ENCODE measurements at places on chromosomes 2 and 18.

- no peak for DNase-seq
Observed at GRCh38 chr2:80026040-80026729, 278.4 kb downstream of the LRRTM1 start.

DNA sequence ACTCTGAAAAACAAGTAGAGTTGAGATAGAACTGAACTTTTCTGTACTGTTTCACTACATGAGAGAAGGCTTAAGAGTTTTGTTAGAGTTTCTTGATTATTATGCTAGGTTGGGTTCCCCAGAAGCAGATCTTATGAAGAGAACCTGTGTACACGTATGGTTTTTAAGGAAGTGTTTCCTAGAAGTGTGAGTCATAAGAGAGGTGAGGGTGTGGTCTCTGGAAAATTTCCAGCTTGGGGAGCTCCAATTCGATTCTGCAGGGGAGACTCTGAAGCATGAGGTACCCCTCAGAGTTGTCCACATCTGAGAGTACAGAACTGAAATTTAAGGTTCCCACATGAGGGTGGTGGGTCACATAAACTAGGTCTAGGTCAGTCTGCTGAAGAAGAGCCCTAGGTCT, 83.3 kb upstream of the MAP2 start:
- no peak for DNase-seq

DNA sequence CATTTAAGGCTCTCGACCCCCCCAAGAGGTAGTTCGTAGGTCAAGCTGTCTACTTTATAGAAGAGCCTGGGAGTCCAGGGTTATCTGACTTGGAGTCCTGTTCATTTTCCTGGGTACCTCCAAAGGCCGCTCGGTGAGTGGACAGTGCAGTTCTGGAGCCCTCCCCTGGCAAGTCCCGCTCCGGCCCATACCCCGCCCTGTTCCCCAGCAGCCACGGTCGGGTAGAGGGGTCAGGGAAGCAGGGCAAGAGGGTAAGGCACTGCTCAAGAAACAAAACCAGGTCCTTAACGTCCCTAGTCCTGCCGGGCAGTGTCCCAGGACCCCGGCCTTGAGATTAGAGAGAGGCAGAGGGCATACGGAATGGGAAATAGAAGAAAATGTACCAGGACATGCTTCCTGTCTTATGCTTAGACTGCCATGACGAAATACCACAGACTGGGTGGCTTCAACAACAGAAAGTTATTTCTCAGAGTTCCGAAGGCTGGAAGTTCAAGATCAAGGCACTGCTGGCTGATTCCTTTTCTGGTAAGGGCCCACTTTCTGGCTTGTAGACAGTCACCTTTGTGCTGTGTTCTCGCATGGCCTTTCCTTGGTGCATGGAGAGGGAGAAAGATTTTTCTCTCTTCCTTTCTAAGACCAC, 5.4 kb upstream of the HPCAL1 start:
- DNase-seq = no peak

DNA sequence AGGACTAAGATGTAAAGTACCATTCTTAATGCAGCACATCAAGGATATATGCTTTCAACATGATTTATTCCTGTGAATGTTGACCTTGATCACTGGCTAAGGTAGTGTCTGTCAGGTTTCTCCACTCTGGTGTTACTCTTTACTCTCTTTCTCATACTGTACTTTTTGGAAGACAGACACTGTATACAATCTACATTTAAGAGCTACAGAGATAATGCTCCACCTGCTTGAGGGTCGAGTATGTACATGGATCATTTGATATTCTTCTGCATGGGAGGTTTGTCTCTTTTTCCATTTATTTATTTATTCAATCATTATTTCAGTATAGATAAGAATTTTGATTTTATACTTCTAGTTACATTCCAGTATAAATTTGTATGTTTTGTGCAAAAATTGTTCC, 199.5 kb upstream of the RGPD4 start:
- DNase-seq = no peak

GRCh38 chr2:143397884-143398614, 268.8 kb downstream of the ARHGAP15 start:
- DNase-seq = no peak

DNA sequence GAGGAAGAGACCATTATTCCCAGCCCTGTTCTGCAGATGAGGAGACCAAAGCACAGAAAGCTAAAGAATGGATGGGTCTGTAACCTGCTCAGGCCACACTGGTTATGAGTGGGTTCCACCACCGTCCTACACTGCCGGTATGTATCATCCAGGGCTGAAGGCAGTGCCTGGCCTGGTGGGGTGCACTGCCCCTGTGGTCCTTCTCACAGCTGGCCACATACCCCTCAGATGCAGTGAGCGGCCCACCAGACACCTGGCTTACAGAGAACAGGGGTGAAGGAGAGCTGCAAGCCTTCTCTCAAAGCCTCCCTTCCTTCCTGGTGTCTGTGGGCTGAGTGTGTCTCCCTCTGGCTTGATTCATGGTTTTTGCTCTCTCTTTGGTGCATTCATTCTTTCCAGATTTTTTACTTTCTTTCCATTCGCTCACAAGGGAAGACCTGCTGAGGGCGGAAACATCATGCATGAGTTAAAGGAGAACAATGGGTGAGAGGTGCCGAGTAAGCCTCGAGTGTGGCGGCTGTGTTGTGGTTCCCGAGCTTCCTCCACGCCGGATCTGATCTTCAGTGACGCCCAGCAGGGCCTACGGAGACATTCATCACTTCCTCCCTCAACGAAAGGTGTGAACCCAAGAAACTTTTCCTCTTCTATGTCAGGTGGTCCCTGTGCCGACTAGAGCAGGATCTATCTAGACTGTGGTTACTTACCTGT, 62.1 kb upstream of the REL start:
- no peak for DNase-seq

- DNase-seq = no peak
Observed at GRCh38 chr2:209956271-209956670, 46.2 kb upstream of the RPE start.

- no peak for DNase-seq
Observed at GRCh38 chr2:42342061-42342794, 18.8 kb downstream of the COX7A2L start.

DNA sequence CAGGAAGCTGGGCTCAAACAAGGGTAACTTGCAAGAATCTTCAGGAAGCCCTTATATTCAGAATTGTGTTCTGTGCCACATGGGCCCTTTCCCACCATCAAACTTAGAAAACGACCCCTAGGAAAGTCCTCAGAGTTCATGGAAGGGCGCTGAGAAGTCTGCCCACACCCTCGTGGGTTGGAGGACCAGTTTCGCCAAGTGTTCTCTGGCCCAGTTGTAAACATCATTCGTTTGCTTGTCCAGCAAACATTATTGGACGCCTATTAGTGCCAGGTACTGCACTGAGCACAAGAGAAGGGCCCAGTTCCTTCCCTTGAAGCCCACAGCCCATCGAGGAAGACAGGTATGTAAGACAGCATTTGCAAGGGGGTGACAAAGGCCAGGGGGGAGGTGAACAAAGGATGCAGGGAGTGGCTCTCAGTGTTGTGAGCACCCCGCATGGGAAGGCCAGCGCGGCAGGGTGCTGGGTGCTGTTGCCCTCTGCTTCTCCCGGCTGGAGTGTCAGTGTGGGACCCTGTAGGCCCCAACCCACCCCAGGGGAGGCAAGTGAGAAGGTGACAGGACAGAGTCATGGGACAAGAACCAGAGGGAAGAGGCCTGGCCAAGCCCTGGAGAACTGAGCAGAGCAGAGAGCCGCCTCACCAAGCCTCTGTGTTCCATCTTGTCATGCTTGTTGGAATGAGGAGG, 60.2 kb upstream of the ALPP start:
- DNase-seq = no peak

GRCh38 chr2:45237850-45238542, 228.7 kb upstream of the SIX2 start:
- no peak for DNase-seq

- DNase-seq = no peak
Observed at GRCh38 chr2:59236723-59237122, 995.6 kb upstream of the FANCL start.

DNA sequence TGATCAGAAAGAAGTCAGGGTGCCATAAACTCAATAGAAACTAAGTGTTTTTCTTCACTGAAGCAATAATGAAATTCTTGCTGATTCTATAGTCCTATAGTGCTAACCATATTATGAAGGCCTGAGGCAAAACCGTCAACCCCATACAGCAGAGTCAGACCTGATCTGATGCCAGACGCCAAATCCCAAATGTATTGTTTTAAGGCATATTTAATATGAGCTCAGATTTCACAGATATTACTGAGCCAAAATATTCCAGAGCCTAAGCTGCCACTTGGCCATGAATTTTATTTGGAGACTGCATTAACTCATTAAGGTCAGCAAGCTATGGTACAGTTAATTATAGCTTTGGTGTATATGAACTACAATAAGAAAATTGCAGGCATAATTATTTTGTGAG, 53.4 kb downstream of the SCN1A start:
- DNase-seq = no peak

DNA sequence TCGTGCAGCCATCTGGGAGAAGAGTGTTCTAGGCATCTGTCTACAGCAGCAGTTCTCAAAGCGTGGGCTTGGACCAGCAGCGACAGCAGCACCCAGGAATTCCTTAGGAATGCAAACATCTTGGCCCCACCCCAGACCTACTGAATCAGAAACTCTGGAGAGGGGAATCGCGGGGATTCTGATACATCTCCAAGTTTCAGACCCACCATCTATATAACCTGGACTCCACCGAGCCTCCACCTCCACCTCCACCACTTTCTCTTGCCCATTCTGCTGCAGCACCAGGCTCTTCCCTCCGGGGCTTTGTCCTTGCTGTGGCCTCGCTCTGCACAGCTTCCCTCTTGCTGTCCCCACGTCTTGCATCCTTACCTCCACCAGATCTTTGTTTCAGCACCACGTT, 256.4 kb downstream of the BCL2 start:
- no peak for DNase-seq

DNA sequence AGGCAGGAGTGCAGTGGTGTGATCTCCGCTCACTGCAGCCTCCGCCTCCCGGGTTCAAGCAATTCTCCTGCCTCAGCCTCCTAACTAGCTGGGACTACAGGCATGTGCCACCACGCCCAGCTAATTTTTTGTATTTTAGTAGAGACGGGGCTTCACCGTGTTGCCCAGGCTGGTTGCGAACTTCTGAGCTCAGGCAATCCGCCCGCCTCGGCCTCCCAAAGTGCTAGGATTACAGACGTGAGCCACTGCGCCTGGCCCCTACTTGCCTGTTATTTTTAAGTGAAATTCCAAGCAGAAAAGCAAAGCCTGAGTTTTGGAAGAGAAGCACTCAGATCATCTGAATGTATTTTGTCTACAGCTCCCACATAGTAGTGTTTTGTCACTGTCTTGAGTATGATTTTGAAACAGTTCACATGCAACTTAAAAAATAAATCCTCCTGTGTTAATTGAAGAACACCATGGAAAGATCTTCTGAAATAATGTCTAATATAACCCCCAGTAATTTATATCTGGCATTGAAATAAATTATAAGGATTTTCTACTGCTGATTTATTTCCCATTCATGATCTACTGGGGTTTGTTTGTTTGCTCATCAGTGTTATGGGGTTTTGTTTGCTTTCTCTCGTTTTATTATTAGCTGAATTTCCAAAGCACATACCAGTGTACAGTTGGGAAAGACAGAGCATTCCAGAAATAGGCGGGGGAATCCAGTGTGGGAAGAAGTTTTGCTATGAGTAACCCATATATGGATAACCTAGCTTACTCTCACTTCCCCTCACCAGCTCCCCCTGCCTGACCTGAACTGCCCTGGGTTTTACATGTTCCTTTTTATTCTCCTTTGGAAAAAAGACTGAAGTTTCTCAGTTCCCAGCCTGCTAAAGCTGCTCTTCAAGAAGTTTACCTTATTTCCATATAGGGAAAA, 80.1 kb upstream of the MAP3K20 start:
- DNase-seq = no peak

DNA sequence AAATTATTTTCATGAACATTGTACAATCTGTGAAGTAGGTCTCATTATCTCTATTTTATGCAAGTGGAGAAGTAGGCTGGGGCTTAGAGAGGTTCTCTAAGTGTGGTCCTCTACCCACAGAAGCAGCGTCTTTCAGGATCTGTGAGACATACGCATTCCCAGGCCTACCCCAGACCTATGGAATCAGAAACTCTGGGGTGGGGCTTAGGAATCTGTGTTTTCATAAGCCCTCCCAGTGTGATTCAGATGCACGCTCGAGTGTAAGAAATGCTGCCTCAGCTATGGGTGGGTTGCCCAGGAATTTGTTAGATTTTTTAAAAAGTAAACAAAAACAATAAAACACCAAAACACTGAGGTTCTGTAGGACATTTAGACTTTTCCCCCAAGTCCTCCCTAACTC, 14.8 kb upstream of the ZAP70 start:
- DNase-seq = no peak

- DNase-seq = no peak
Observed at GRCh38 chr2:178870703-178871102, 63.5 kb upstream of the TTN start.

DNA sequence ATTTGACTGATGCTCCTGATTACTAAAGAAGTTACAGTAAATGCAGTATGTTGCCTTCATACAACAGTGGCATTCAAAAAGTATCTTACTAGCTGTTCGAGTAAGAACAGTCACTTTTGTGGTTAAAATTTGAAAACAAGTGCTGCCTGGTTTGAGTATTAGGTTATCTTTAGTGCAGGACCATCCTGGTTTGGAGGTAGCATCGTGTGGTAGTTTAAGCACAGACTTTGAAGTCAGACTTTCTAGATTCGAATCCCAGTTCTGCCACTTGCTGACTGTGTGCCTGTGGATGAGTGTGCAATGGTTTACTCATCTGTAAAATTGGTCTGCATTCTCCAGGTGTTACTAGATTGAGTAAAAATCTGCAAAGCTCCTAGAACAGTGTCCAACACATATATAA, 96.8 kb downstream of the SGPP2 start:
- DNase-seq = no peak

- DNase-seq = no peak
Observed at GRCh38 chr18:55351980-55352714, 235.8 kb downstream of the TCF4 start.

- no peak for DNase-seq
Observed at GRCh38 chr2:113334147-113334546, 55.4 kb upstream of the PAX8 start.

GRCh38 chr2:234050455-234051135, at the start of gene SPP2:
Gene SPP2 (plus strand): TSS chr2:234050702. CDS start chr2:234050787, 85 bp downstream.
- no peak for DNase-seq

DNA sequence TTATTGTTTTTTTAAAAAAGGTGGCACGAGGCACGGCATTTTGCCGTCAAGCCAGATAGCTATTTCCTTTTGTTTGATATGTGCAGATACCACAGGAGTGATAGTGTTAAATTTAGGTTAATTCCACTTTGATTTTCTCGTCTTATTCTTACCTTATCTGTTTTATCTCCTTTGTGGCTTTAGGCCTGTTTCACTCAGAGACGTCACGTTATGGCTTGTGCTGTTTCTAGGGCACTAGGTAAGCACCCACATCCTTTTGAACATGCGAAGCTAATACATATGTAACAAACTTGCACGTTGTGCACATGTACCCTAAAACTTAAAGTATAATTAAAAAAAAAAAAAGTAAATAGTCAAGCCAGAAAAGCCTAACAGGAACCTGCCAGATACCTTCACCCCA, 57.8 kb downstream of the C18orf63 start:
- no peak for DNase-seq

Data from caudate nucleus (tissue), 63 donors.